Fibroblast of skin of left quadriceps (primary cell): ENCODE measurements at places on chromosomes 12 and 14.

DNA sequence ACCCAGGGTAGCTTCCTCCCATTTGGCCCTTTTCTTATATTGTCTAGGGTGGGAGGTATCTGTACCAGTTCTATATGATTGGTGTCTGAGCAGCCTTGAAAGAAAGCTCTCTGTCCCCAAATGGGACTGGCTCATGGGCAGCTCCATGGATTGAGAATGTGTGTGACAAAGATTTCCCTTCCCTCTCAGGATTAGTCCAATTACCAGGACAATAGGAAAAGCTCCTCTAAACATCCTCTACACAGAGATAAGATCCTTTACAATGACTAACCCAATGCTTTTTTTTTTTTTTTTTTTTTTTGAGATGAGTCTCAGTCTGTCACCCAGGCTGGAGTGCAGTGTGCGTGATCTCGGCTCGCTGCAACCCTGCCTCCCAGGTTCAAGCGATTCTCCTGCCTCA, 112.1 kb downstream of the SLC35F4 start:
- no peak for DNase-seq

DNA sequence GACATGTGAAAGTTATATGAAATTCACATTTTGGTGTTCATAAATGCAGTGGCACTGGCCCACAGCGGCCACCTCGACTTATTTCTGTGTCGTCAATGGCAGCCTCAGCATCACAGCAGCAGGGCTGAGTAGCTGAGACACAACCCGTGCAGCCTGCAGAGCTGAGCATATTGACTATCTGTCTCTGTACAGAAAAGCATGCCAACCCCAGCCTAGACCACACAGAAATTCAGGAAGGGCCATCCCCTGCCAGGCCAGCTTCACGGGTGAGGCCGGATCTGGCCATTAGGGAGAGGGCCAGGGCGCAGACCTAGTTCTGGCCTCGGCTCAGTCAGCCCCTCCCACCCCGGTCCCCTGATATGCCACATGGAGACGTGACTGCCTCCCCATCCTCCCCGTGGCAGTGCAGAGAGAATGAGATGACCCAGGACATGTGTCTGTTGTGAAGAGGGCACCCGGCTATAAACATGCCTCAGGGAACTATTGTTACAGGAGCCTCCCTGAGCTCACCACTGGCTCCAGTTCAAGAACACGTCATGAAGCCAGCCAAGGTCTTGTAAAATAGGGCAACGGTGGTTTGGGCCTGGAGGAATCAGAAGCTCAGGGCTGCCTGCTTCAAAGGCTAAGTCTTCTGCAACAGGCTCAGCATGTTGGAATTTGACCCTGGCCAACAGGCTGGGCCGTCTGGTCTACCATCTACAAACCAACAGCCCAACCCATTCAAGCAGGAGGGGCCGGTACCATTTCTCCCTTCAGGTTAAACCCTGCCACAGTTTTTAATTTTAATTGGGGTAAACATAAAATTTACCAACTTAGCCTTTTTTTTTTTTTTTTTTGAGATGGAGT, 25.5 kb downstream of the SCARB1 start:
- DNase-seq: peak; percentile 83

DNA sequence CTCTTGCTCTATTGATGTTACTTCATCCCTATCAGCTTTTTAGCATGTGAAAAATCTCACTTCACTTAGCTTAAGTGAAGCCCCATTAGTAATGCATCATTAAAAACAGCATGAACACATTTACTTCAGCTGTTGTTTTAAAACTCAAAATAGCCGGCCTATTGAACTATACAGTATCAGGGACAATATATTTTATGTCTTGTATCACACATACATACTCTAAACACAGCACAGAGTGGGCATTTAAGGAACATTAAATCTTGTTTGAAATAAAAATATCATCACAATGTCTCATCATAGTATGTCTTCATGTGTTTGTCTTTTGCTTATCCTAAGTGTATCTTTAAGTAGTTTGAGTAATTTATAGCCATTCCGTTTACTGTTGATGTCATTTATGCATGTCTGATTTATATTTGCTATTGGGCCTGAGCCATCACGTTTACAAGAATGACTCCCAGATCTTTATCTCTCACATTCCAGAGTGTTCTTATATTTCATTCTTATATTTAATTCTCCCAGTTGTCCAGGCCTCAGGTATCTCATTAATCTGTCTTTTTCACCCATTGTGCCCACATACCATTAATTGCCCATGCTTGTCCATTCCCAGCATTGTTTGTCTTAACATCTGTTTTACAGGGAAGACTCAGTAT, 57.5 kb downstream of the ARHGAP5 start:
- DNase-seq: peak; percentile 86

DNA sequence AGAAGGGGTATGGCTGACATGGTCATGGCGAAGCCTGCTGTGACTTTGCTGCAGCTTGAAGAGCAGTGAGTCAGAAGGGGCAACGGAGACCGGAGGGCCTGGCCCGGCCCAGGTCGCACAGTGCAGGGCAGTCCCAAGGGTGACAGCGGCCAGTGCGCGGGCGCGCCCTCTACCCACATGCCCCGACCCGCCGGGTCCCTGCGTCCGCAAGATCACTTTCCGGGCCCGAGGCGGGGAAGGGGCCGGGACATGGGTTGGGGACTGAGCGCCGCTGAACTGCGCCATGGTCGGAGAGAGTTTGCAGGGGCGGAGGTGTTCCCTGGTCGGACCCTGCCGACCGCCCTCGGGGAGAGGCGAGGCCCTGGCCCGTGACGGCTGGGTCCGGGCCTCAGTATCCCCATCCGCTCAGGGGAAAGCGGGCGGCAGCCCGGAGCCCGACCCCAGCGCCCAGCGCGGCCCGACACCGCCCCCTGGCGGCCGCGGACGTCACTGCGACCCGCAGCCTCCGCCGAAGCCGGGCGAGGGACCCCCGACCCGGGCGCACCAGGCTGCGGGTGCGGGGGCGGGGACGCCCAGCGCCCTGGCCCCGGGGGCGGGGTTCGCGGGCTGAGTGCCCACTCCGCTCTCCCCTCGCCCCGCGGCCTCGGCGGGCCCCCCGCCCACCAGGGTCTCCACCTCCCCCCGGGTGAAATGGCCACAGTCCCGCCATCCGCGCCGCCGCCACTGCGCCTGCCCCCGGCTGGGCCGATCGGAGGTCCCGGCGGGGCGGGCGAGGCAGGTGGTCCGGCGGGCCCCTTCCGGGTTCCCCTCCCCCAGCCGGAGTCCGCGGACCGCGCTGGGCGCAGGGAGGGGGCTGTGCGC, 7.2 kb upstream of the ANKRD9 start:
- no peak for DNase-seq

GRCh38 chr12:111570084-111570961, 28.8 kb downstream of the ATXN2 start:
- DNase-seq: peak; percentile 56
